NCI-H446 (cell line): ENCODE measurements at places on chromosomes 13 and 19.
A peak's percentile ranks its signal among the peaks of the same experiment; 100 is the strongest.

- DNase-seq: no peak
Observed at GRCh38 chr19:55369653-55370304, 484 bp downstream of the IL11 start.

- no peak for DNase-seq
Observed at GRCh38 chr13:37230346-37230745, 124.9 kb upstream of the CSNK1A1L start.

- no peak for DNase-seq
Observed at GRCh38 chr13:51945149-51945548, 66.1 kb downstream of the ATP7B start.

GRCh38 chr19:53874606-53874990, 6.9 kb downstream of the MYADM start:
- DNase-seq: no peak

DNA sequence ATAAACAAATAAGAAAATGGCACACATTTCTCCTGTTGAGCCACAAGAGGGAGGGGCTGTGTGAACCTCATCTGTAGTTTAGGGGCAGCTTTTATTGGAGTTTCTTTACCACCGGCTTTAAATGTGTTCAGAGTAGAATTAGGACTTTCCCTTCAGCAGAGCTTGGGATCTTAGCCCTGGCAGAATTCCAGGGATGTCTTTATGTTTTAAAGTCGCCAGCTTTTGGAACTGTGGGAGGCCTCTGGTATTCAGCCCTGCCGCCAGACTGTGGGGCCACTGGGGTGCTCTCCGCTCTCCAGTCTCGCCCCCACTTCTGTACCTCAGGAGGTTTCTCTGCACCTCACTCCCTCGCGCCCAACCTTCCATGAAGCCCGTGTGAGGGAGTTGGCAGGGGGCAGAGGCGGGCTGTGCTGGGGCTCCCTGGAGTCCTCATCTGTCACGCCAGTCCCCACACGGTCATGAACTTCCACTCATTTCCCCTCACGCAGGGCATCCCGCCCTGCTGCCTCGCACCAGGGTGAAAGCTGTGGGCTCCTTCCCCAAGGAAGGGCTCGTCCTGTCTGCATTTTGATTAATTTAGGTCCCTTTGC, 31.5 kb downstream of the CCDC8 start:
- peak; percentile 64 for DNase-seq

DNA sequence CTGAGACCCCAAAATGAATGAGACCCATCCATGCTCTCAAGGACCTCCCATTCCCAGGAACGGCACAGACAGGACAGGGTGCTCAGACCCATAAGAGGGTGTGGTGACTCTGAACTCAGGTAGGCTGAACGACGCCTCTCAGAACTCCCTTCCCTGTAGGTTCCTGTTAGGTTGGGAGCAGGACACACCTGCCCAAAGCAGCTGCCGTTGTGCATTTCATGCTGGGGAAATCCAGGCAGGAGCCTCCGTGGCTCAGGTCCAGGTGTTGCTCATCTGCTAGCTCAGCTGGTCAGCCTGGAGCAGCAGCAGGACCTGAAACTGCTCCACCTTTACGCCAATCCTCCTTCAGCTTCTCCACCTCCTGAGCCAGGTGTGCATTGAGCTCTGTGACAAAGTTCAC, 19.1 kb upstream of the TEX101 start:
- DNase-seq: no peak

GRCh38 chr19:4966591-4966990, 2.3 kb upstream of the KDM4B start:
- no peak for DNase-seq

- DNase-seq: peak; percentile 73
Observed at GRCh38 chr13:32228330-32229041, 86.7 kb downstream of the ZAR1L start.

GRCh38 chr13:79913141-79913827, 427.6 kb downstream of the SPRY2 start:
- no peak for DNase-seq

GRCh38 chr19:19451429-19452242, 46.2 kb downstream of the GATAD2A start:
- no peak for DNase-seq

DNA sequence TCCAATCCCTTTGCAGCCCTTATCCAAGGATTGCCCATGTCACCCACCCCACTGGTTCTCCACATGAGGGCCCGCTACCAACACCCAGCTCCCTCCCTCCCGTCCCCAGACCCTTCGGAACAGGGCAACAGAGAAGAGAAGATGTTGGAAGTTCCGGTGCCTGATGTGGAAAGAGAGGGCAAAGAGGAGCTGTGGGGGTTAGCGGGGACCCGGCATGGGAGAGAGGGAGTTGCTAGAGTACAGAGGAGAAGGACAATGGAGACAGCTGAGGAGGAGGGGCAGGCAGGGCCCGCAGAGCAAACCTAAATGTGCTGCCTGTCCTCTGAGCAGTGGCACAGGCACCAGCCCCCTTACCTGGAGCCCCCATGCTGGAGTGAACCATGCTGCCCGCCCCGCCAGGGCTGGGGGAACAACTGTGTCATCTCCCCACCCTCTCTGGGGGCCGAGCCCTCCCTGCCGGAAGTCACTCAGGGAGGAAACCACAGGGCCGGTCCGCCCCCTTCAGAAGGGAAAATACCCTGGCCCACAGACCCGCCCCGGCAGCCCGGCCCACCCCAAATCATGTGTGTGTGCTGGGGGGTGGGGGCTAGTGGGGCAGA, at the start of gene POU2F2:
POU2F2 (minus strand) TSS at position 417 of the 599 bp plus-strand sequence; CDS start at position 382, 35 bp downstream.
- DNase-seq: no peak

- DNase-seq: no peak
Observed at GRCh38 chr13:26476111-26476781, 81.2 kb upstream of the WASF3 start.

GRCh38 chr13:110546926-110547325, 14.6 kb downstream of the RAB20 start:
- no peak for DNase-seq

- DNase-seq: no peak
Observed at GRCh38 chr19:30056580-30056979, 114.5 kb downstream of the URI1 start.

DNA sequence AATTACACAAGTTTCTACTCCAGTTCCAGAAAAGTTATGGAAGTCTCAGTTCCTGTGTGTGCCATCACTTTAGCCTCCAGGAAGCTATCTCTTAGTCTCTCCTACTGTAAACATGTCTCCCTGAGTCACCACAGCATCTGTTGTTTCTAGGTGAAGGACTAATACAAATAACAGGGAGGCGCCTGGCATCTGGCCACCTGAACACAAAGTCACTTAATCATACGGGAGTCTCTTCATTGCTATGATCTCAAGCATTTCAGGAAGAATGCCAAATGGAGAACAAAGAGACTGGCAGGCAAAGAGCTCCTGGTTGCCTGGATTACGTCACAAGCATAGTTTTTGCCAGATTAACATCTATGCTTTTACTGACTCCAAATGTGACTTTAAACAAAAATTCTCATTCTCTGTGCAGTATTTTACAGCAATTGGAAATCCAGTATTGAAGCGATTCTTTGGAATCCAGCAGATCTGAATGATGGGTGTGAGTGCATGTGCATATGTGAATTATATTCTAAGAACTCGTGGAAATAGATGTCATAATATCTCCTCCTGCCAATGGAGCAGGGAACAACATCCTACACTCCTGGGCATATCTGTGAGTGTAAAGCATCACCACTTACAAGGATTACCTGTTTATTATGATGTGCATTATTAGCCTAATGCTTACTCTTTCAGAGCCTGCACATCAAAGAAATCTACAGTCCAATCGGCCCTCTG, 572.8 kb downstream of the PCDH9 start:
- DNase-seq: peak; percentile 86

- no peak for DNase-seq
Observed at GRCh38 chr13:41268764-41269163, 5.4 kb upstream of the MTRF1 start.

DNA sequence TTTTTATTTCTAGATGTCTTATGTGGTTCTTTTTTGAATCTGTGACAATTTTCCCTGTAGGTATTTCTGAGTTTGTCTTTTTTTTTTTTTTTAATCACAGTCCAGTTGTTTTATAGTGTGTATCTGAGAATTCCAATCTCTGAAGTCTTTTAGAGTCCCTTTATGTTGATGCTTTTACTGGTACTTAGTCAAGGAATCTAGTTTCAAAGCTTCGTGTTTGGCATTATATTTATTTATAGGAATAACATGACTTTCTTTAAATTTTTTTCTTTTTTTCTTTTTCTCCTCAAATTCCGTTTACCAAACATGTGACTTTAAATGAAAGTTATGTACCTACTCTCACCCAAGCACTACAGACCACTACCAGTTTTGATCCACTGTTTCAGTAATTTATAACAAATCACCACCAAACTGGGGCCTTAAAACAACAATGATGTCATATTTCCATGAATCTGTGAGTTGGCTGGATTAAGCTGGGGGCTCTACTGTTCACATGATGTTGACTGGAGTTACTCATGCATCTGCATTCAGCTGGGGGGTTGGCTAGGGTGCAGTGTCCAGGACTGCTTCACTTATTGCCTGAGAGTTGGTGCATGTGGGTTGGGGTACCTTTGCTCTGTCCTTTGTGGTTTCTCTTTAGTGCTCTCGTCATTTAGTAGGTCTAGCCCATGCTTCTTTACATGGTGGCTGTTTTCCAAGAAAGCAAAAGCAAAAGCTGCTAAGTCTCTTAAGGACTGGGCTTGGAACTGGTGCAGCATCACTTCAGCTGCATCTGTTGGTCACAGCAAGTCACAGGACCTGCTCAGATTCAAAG, 22.3 kb downstream of the KCTD4 start:
- no peak for DNase-seq

- no peak for DNase-seq
Observed at GRCh38 chr13:58964048-58964447, 1199.7 kb downstream of the DIAPH3 start.

GRCh38 chr19:2326699-2327360, 1.6 kb downstream of the LSM7 start:
- no peak for DNase-seq

DNA sequence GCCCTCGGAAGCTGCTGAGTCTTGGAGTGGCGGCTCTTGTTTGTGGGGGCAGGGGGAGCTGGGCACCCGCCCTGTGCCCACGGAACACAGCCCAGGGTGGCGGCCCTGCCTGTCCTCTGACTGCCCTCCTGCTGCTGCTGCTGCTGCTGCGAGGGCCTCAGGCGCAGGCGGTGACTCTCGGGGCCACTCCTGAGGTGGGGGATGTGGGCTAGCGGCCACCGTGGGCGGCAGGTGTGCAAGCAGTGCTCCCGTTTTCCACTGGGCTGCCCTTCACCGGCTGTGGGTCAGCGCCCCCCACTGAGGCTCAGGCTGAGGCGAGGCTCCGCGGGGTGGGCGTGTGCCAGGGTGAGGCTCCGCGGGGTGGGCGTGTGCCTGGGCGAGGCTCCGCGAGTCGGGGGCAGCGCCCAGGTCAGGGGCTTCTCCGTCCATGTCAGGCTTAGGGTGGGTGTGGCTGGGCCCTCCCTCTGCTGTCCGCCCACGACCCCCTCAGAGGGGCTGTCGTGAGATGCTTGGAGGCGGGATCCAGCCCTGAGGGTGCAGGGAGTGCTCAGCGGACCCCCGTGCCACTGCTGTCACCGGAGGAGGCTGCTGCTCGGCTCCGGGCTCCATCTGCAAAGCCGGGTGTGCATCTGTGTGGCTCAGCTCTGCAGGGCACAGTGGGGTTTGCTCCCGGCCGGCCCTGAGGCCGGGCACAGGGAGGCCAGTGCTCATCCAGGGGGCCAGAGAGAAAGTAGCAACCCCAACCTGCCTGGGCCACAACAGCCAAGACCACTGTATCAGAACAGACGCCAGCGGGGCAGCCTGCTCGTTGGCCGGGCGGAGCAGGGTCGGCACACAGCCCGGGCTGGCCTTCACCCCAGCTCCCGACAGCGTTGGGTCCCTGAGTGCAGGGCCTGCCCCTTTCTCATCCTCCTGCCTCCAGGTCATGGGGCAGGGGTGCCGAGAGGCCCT, 14.5 kb downstream of the CSNK1G2 start:
- DNase-seq: no peak

GRCh38 chr13:94706843-94707399, 5.4 kb downstream of the SOX21 start:
- no peak for DNase-seq

DNA sequence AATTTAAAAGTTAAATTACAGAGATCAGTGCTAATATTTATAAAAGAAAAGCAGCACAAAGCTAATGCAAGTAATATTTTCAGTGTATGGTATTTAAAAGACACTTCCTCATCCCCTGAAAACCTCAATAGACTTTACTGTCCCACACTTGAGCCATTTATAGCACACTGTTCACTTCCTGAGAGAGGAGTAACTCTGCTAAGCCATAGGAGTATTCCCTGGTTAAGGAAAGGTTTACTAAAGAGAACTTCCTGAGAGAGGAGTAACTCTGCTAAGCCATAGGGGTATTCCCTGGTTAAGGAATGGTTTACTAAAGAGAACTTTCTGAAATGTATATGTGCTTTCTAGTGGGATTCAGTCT, 159.4 kb downstream of the NHLRC3 start:
- DNase-seq: no peak

- no peak for DNase-seq
Observed at GRCh38 chr13:72686766-72687165, 40.7 kb downstream of the MZT1 start.

DNA sequence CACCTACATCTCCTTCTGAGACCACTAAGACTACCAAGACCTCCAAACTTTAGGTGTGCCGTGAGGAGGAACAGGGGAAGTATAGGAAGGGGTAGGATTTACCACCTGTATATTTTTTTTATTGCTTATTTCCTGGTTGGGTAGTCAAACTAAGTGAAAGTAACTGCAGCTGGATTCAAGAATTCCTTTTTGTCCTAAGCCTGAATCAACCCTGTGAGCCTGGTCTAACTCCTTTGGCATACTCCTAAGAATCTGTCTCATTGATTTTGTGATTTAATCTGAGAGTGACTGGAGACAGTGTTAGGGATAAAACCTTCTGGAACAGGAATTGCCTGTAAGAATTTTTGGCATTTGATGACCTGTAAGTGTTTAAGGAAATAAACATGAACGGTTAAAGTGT, 523.5 kb upstream of the MIR17HG start:
- no peak for DNase-seq

DNA sequence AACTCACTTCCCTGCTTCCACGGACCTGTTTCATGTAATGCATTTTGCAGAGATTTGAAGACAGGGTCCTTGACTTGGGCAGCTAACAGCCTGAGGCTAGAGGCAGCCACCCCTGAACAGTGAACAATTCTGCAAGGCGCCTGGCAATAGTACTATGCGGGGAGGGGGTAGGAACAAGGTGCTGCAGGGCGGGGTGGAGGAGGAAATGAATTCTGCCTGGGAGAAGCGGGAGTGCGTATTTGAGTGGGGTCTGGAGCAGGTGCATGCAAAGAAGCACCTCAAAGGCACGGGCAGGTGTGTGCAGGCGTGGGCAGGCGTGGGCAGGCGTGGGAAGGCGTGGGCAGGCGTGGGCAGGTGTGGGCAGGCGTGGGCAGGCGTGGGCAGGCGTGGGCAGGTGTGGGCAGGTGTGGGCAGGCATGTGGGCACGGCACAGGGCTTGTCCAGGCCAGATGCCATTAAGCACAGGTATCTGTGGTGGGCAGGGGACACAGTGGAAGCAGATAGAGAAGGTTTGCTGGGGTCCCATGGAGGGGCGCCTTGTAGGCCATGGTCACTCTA, 130.4 kb upstream of the GJB6 start:
- no peak for DNase-seq

GRCh38 chr13:98278068-98278724, 101.1 kb upstream of the RNF113B start:
- no peak for DNase-seq

DNA sequence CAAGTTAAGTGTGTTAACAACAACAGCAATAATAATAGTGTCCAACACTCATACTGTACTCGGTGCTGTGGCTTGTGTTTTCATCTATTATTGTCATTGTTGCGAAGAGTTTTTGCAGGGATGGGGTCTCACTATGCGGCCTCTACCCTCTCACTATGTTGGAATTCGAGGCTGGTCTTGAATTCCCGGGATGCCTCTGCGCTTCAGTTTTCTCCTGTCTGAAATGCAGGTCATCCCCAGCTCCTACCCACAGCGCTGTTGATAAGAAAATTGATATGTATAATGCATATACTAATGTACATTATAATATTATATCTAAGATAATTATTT, 4.9 kb upstream of the SBK3 start:
- no peak for DNase-seq
